Naive thymus-derived CD4-positive, alpha-beta T cell (primary cell): ENCODE measurements at places on chromosomes 1 and 21.

GRCh38 chr1:17735793-17736192 is 19.3 kb upstream of the ACTL8 start:
- DNase-seq: no peak

DNA sequence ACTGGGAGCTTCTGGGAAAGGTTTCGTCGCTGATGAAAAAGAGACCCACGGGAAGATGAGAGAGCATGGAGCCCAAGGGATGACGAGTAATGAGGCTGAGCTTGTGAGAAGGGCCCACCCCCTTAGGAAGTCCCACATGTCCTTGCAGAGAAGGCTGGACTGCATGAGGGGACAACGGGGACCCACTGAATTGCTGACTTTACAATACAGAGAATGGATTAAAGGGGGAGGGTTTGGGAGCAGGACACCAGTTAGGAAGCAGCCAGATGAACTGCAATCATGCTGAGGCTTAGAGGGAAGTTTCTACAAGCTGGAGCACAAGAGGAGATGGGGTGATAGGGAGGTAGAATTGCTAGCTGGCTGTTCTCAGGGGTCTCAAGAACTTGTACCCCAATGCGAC is 5.5 kb upstream of the TMEM51 start:
- DNase-seq: no peak

DNA sequence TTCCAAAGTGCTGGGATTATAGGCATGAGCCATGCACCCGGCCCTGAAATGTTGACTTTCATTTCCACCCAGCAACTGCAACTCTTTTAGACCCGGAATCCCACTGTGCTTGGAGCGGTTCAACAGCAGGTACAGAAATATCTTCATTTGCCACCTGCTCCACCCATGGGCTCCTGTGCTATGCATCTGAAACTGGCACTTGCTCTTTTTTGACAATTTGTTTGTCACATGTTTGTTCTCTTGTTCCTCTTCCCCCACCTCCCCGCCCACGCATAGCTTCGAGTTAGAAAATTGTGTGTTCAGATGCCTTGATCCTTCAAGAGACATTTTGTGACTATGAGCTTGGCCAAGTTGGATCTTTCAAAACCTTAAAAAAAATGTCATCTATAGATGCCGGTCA is 2.4 kb upstream of the IFNLR1 start:
- no peak for DNase-seq

DNA sequence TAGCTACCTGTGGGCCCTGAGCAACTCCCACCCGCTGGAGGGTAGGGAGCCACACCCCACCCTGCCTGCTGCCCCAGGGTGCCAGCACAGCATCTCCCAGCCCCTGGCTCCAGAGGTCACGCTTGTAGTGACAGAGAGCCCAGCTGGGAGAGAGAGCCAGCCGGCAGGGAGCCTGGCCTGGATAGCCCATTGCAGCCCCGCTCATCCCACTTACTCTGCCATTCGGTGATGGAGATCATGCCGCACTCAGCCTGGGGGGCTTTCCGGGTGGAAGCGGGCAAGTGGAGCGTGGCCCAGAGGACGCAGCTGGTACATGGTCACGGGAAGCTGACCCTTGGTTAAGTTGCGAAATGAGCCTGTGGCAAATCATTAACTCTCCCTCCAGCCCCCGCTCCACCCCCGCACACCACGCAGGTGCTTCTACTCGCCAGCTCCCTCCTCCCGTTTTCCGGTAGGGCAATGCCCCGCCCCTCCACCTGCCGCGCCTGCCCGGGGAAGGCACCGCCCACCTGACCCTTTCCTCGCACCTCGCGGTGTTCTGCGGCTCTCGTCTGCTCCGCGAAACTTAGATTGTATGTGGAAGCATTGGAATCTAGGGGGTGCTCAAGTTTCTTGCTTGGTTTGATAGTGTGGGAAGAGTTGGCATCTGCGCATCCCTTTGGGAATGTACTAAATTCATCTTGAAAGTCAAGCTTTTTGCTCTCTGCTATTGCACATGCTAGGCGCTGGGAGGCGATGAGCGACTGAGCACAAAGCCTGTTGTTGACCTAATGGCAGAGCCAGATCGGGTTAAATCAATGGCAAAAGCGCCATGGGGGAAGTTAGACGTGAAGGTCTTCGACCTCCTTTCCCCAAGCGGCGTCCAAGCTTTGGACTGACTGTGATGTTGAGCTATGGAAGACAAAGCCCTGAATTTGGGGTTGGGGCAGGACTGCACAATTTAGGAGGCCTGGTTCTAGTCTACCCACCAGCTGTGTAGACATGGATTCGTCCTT is at the start of gene GOLT1A:
GOLT1A (minus strand) TSS at position 321 of the 995 bp plus-strand sequence; CDS start at position 239, 82 bp downstream.
- peak; percentile 54 for DNase-seq

GRCh38 chr1:170064821-170065220 is 9.7 kb downstream of the KIFAP3 start:
- DNase-seq: no peak

DNA sequence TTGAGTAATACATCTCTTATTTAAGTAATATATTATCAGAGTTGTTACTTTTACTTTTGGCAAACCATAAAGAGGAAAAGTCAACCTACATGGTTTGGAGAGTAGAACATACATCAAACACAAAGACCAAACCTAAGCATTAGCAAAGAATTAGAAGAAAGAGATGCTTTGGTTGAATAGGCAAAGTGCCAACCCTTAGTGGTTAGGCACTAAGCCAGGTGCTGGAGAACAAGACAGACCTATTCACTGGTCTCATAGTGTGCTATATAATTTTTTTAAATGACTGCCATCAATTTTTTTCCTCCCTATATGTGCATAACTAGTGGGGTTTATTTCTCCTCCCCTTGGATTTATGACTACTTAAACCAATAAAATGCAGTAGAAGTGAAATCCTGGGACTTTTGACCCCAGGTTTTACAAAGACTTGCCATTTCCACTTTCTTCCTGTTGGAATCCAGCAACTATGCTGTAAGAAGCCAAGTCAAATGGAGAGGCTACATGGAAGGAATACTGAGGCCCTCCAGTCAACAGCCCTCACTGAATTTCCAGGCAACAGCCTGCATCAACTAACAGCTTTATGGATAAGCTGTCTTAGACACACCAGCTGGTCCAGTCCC is 69.8 kb upstream of the HAO2 start:
- peak; percentile 23 for DNase-seq

- DNase-seq: no peak
Observed at GRCh38 chr1:206925106-206925736, 3.5 kb upstream of the FCMR start.

GRCh38 chr1:59041646-59042277 is 255.1 kb upstream of the FGGY start:
- DNase-seq: no peak

DNA sequence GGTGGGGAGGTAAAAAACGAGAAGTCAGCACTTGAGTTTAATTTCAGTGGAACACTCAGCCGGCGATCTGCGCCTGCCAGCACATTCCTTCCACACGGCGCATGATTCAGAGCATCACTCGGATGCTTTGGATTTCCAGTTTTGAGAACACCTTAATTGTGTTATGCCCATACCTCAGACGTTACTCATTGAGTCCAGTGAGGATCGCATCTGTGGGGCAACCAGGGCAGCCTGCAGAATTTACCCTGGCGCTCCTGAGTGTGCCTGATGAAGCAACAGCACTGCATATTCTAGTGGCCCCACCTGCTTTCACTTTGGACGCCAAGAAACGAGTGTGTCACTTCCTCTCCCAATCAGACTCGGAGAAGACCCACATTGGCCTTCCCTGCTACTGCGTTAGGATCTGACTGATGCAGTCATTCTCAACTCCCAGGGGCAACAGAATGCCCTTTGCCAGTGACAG is 19.9 kb downstream of the FAM89A start:
- no peak for DNase-seq

DNA sequence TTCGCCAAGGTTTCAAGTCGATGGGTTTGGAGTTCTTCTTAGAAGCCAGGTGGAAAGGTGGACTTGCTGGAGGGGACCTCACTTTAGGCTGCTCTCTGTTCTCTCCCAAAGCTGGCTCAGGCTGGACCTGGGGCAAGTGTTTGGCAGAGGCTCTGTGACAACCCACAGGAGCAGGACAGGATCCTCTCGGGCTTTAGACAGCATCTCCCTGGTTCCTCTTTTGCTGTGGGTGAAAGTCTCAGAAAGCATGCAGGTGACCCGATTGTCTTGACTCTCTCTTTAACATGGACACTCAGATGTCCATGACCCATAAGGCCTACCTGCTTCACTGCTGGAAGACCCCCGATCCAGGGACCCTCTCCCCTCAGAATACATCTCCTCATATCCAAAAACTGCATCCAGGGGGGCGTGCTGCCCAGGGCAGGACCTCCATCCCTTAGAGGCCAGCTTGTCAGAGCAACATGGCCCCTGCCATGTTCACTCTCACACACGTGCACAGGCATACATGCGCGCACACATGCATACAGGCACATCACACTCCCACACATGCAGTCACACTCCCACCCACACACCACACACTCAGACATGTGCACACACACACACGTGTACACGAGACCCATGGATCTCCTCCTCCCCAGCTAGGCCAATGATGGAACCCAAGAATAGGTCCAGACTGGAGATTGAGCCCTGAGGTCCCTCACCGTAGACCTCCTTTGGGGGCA is 21.3 kb downstream of the MRPL37 start:
- no peak for DNase-seq

- no peak for DNase-seq
Observed at GRCh38 chr1:169473347-169473746, 12.4 kb downstream of the SLC19A2 start.

GRCh38 chr1:44408212-44408582 is 3.1 kb downstream of the RNF220 start:
- no peak for DNase-seq

GRCh38 chr1:231724876-231725647 is 98.5 kb downstream of the DISC1 start:
- no peak for DNase-seq

- DNase-seq: no peak
Observed at GRCh38 chr1:48571303-48571987, 99.4 kb upstream of the SPATA6 start.

- DNase-seq: no peak
Observed at GRCh38 chr1:107829036-107829770, 135.8 kb downstream of the VAV3 start.

DNA sequence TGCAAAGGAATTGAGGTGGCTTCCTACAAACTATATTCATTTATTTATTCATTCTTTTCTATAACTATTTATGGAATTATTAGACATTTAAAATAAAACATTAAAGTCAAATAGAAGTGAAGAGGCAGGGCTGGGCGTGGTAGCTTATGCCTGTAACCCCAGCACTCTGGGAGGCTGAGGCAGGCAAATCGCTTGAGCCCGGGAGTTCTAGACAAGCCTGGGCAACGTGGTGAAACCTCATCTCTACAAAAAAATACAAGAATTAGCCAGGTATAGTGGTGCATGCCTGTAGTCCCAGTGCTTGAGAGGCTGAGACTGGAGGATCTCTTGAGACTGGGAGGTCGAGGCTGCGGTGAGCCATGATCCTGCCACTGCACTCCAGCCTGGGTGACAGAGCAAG is 23.8 kb downstream of the DNM3 start:
- no peak for DNase-seq

GRCh38 chr1:159014003-159014571 is 4.4 kb downstream of the IFI16 start:
- no peak for DNase-seq

- DNase-seq: no peak
Observed at GRCh38 chr1:155038602-155039307, 5.1 kb downstream of the DCST1 start.

- no peak for DNase-seq
Observed at GRCh38 chr1:214379236-214379970, 98.4 kb downstream of the SMYD2 start.

- no peak for DNase-seq
Observed at GRCh38 chr1:201053155-201053860, 29.8 kb upstream of the KIF21B start.

GRCh38 chr1:229271448-229272159 is 693 bp downstream of the RAB4A start:
- no peak for DNase-seq

- no peak for DNase-seq
Observed at GRCh38 chr1:23634518-23634839, 57.1 kb upstream of the RPL11 start.

DNA sequence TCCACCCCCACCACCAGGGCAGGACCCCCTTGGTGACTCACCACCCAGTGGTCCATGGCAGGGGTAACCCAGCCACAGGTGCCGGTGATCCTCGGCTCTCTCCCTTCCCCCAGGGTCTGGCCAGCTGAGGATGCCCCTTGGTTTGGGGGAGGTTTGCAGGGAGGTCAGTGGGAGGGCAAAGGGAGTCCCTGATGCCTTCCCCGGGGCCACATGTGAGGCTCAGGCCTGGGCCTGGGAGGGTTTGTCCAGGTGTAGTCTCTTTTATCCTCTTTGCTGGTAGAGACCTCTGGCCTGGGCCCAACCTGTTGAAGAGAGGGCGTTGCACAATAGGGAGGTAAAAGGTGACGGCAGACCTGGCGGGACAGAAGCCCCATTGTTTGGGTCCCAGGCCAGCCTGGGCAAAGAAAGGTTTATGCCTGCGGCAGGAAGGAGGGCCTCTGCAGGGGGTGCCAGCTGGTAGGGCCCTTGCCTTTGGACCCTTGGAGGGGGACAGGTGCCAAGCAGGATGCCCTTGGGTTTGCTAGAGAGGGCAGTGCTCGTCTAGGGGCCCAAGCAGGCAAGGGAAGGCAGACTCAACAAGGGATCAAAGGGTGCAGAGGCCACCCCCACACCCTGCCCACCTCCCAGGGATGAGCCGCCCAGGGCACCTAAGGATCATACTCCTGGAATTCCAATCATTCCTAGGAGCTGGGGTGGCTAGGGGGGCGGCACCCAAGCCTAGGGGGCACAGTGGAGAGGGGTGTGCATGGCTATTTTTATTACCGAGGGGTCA is 760 bp upstream of the TINAGL1 start:
- no peak for DNase-seq

DNA sequence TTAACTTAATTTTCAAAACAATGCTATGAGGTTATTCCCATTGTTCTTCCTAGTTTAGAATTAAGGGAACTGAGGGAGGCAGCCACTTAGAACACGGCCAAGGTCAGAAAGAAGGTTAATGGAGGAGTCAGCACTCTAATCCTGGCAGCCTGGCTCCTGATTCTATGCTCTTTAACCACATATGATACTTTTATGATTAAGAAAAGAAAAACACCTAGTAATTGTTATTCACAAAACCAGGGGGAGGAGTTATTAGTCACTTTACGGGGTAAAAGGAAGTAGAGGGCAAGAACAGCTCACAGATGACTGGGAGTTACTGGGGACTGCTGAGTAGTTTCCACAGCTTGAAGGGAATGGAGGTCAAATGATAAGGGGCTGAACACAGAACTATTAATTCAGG is 38.6 kb downstream of the GADD45A start:
- no peak for DNase-seq

GRCh38 chr1:88101041-88101440 is 583.0 kb upstream of the PKN2 start:
- no peak for DNase-seq

DNA sequence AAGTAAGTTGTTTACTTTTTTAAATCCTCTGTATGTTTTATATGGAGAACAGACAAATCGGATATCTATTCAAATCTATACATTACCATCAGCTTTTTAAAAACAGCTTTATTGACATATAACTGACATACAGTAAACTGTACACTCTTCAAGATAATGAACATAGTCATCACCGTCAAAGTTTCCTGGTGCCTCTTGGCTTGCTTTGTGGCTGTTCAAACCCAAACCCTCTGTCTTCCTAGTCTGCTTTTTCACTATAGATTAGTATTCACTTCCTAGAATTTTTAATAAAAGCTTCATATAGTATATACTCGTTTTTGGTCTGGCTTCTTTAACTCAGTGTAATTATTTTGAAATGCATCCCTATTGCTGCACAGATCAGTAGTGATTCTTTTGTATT is 56.4 kb upstream of the TPTE start:
- DNase-seq: no peak

GRCh38 chr1:90957497-90957896 is 64.3 kb downstream of the ZNF644 start:
- no peak for DNase-seq

- no peak for DNase-seq
Observed at GRCh38 chr1:15735304-15736037, 587 bp upstream of the SLC25A34 start.
